OCI-LY7 (cell line): ENCODE measurements at places on chromosomes 2 and 18. TPM values are rescaled to one million over a fixed set of nuclear protein-coding genes. Genes with fewer than 3 reads are reported as not detected.
A peak's percentile ranks its signal among the peaks of the same experiment; 100 is the strongest.

GRCh38 chr2:43223521-43224001, 2.8 kb downstream of the ZFP36L2 start:
- no peak for DNase-seq

DNA sequence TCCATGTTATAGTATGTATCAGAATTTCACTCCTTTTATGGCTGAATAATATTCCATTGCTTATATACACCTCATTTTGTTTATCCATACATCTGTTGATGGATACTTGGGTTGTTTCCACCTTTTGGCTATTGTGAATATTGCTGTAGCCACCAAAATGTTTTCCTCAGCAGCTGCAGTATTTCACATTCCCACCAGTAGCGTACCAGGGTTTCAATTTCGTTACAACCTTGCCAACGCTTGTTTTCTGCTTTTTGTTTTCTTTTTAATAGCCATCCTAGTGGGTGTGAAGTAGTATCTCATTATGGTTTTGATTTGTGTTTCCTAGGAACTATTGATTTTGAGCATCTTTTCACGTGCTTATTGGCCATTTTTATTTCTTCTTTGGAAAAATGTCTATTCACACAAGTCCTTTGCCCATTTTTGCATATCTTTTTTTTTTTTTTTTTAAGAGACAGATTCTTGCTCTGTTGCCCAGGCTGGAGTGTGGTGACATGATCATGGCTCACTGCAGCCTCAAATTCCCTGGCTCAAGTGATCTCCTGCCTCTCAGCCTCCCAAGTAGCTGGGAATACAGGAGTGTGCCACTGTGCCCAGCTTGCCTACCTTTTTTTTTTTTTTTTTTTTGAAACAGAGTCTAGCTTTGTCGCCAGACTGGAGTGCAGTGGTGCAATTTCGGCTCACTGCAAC, 14.2 kb downstream of the UBXN2A start:
- DNase-seq, result no peak

The SGPP2 gene
- not detected in 2 replicates for total RNA-seq

- DNase-seq, result no peak
Measured at GRCh38 chr2:85132397-85132796, 795 bp upstream of the TCF7L1 start.

The NEMP2 gene
- total RNA-seq, result 18.5 and 21.6 TPM in 2 replicates

The ASAP2 gene
- 0.07 and 0.27 TPM in 2 replicates for total RNA-seq

The TFCP2L1 gene
- total RNA-seq, result 1.4 and 3.7 TPM in 2 replicates

GRCh38 chr2:138475277-138475776, 26.2 kb upstream of the SPOPL start:
- DNase-seq, result peak; percentile 16

The SERPINB11 gene
- not detected in 2 replicates for total RNA-seq

The EGR4 gene
- not detected in 2 replicates for total RNA-seq

DNA sequence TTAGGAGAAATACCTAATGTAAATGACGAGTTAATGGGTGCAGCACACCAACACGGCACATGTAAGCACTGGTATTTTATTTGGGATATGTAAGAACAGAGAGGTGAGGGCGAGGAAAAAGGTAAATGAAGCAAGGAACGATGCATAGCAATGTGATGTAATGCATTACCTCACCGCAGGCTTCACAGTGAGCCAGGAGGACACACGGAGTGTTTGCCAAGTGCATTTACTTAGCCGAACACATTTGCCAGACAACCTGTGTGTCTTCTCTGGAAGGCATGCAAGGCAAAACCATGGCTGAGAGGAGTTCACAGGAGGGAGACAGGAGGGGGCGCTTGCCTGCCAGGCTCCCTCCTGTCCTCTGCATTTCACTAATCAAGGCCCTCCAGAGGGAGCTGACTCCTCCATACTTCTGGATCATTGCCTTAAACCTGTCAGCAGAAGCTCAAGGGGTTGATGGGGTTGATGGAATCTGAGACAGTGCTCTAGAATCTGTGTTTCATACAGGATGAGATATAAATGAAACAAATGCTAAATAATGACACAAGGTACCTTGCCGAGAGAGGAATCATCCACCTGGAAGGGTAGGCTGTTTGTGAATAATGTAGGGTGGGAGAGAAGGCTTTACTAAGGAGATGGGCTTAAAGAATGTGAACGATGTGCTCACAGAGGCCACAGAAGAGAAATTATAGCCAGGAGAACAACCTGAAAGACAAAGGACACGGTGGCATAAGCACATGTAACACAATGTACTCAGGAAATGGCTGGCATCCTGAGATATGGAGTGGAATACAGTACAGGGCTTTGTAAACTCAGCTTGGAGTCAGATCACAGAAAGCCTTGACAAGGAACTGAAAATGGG, 9.1 kb upstream of the TPRKB start:
- DNase-seq, result no peak

DNA sequence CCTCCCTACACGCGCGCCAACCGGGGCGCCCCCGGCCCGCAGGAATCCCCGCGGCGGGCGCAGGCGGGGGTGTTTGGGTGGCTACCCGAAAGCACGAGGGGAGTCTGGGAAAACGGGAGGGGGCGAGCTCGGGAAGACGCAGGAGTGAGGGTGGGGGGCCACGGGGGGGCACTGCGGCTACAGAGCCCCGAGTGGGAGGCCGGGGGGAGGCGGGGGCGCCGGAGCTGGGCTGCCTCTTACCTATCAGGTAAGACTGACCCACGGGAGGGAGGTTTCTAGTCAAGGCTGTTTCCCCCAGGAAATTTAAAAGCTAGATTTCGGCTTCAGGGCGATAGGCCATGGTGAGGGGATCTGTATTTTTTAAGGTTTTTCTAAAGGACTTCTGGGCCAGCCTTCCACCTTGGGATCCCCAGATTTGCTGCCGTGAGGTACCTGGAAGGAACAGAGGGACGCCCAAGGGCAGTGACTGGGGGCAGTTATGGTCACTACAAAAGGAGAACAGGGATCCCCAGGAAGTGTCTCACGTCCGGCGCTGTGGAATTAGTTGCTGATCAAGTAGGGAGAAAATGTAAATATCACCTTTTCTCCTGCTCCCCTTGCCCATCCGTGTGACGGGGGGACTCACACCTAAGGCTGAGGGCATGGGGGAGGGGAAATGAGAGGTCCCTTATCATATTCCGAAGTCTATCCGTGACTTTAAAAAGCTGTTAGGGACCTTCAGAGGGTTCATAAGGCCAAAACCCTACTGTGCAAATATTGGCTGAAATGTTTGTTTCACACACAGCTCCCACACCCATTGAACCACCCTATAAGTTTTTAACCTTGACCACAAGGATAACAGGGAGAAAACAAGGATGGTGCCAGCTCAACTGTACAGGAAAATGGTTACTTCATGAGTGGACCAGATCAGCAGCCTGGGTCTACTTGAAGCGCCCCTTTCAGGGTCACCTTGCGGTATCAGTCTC, 638 bp upstream of the IRS1 start:
- peak; percentile 47 for DNase-seq

DNA sequence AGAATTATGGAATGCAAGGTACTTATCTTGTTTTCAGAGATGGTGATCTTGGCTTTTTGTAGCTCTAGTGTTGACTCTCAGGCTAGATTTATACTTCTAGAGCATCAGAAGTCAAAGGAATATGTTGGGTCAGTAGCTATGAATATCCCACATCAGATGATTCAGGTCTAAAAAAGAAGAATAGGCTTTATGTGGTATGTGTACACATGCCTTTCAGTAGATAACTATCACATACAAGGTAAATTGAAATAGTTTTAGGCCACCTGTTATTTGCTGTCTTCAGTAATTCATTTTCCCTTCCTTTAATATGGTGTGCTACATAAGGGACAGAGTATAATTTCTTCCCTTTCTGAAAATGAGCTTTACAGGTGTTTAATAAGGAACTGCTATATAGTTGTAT, 142.4 kb downstream of the AGPS start:
- no peak for DNase-seq

DNA sequence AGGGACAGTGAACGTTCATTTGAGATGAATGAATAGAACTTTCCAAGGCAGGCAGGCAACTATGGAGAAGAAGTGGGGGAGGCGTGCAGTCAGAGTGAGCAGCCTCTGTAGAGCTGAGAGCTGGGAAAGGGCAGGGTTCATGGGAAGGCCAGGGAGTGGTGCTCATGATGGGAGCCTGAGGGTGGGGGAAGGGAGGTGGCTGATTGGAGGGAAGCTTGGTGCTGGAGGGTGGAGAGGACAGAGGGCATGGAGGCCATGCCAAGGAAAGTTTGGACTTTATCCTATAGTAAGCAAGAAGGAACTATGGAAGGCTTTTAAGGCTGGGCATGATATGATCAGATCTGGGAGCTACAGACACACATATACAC, 47.6 kb upstream of the LGALSL start:
- no peak for DNase-seq

GRCh38 chr2:83017366-83018090, 1441.6 kb downstream of the SUCLG1 start:
- DNase-seq, result no peak

The LOXHD1 gene
- not detected in 2 replicates for total RNA-seq

DNA sequence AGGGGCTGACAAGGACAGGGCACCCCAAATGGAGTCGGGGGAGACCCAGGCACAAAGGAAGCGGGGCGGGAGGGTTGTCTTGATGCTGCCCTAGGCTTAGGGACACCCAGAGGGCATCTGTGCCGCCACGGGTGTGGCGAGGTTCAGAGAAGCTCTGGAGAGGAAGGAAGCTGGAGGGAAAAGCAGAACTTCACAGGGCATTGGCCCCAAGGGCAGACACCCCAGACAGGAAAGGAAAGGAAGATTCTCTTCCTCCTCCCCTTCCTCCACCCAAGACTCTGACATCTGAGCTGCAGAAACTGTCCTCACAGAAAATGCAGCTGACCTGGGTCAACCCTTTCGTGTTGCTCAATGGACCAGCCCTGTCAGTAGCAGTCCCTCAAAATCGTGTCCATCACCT, 25.6 kb downstream of the DNMT3A start:
- DNase-seq, result no peak

GRCh38 chr2:120465989-120466703, 120.2 kb downstream of the INHBB start:
- no peak for DNase-seq

DNA sequence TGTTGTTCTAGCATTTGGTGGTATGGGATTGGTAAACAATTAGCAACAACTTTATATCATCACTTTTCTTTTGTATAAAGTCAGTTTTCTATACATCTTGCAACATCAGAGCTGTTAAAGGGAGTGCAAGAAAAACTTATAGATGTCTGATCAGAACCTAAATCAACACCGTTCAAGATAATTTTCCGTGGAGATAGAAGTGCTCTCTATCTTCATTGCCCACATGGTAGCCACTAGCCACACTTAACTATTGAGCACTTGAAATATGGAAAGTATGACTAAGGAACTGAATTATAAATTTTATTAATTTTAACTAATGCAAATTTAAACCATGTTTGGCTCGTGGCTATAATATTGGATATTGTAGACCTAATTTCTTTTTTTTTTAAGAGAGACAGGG, 5.2 kb downstream of the TTC27 start:
- no peak for DNase-seq

- no peak for DNase-seq
Measured at GRCh38 chr2:203418271-203418670, 90.1 kb downstream of the ABI2 start.

DNA sequence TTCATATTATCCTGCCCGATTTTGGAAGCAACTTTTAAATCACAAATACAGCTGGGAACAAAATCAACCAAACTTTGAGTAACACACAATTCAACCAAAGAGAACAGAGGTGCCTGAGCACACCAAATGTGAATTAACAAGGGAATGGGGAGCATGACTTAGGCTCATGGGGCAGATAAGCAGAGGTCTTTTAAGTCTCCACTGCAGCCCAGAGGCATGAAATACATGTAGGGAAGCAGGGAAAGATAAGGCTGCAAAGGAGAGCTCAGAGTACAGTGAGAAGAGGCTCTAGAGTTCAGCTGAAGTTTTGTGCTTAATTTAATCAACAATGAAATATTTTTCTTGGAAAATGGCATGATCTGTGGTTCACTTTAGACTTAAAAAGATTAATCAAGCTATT, 49.0 kb downstream of the CYTIP start:
- DNase-seq, result no peak

DNA sequence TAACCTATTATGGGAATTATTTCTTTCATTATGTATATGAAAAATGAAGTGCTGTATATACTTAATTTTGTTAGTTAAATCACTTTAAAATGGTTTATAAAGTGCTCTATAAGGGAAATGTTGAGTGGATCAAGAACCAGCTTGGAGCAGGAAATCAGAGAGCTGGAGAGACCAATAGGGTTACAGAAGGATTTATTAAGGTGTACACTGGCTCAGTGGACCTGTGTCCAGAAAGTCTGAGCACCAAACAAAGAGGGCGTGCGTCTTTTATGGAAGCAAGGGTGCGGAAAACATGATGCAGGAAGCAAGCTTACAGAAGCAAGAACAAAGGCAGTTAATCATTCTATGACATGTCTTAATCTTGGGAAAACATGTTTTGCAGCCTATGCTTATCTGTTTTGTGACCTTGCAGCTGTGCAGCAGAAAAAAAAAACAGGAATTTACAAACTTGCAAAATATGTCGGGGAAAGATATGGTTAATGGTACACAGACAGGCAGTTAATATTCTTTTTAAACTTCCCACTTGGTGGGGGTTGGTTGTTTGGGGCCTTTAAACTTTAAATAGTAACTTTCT, 65.2 kb upstream of the SLC35G4 start:
- DNase-seq, result no peak

DNA sequence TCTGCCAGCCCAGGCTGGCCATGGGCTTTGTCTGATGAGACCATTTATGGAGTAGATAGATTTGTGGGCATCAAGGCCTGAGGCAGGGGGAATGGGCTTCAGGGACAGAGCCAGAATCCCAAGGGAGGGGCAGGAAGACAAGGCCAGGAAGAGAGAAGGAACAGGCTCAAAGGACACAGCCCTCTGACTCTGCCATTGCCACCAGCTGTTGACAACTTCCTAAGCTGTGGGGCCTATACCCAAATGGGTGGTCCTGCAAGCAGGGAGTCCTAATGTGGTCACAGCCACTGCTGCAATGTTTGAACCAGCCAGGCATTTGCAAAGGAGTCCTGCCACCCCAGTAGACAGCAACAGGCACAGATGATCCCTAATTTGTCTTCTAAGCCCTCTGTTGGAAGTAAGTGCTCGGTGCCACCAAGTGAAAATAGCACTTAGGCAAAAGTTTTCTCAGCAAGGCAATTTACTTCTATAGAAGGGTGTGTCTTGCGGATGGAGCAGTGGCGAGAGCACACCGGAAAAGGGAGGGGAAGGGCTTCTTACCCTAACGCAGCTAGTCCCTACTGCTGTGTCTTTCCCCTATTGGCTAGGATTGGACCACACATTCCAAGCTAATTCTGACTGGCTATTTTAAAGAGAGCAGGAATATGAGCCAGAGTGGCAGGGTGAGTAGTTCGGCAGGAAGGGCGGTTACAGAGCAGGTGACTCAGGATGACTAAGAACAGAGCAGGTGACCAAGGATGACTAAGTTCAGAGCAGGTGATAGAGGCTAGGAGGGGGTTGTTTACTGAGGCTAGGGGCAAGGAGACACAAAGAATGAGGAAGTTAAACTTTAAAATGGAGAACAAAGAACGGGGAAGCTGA, 47.2 kb downstream of the C1QL2 start:
- DNase-seq, result no peak
